ENCODE measurements at places on chromosomes 7 and 10. TPM values are rescaled to one million over a fixed set of nuclear protein-coding genes. Genes with fewer than 3 reads are reported as not detected.

DNA sequence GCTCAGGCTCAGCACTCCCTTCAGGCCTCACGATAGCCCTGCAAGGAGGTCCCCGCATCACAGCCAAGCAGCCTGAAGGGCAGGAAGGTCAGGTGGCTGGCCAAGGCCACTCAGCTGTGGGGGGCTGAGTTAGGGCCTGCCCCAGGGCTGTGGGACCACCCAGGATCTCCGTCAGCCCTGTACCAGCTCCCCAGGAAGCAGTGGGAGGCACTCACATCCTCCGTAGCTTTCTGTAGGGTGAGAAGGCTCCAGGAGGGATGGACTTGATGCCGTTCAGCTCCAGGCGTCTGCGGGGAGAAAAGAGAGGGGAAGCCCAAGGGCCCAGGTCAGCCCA, 125.9 kb downstream of the SLIT1 start:
- DNase-seq, result no peak

GRCh38 chr7:47444376-47445098, 137.4 kb downstream of the TNS3 start:
- DNase-seq, result no peak

GRCh38 chr7:67022511-67022910, 25.9 kb downstream of the TYW1 start:
- DNase-seq, result no peak

GRCh38 chr10:121900443-121901174, 27.2 kb downstream of the ATE1 start:
- DNase-seq, result no peak

GRCh38 chr7:67496589-67496988, 500.0 kb downstream of the TYW1 start:
- DNase-seq, result no peak

DNA sequence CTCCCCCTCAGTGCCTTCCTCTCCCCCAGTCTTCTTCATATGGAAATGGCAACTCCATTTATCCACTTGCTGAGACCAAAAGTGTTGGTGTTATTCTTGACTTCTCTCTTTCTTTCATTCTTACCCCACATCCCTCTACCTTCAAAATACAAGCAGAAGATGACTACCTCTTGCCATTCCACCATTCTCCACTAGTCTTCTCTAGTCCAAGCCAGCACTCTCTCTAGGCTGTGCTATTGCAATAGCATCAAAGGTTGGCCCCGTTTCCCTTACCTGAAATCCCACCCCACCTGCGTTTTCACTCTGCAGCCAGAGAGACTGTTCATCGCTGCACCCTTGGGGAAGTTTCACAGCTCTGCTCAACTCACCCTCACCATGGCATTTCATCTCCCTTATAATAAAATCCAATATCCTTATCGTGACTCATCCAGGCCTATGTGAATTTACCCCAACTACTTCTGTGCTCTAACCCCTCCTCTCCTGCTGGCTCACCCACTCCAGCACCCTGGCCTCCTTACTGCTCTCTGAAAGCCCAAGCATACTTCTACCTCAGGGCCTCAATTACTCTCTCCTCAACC, 109.1 kb downstream of the LSM5 start:
- DNase-seq, result no peak

ZNF365 gene
- not detected for total RNA-seq

EPHA1 gene
- total RNA-seq, result 1.3 TPM

LBX1 gene
- total RNA-seq, result not detected

ITIH5 gene
- total RNA-seq, result 8.4 TPM

GLI3 gene
- 16.5 TPM for total RNA-seq

TCF7L2 gene
- total RNA-seq, result 13.5 TPM

Data from uterus (tissue), 4 donors.